ENCODE measurements at places on chromosomes 6 and 20. TPM values are rescaled to one million over a fixed set of nuclear protein-coding genes. Genes with fewer than 3 reads are reported as not detected.

- no peak for DNase-seq
Observed at GRCh38 chr6:14089224-14089623, 28.3 kb upstream of the CD83 start.

Gene ILRUN
- total RNA-seq = 104 TPM

Gene MPC1
- total RNA-seq = 396 TPM

Gene PI16
- total RNA-seq = 11.9 TPM

Data from cardiac septum (tissue), 1 donor.